ENCODE measurements at places on chromosomes 4 and X. TPM values are rescaled to one million over a fixed set of nuclear protein-coding genes. Genes with fewer than 3 reads are reported as not detected.

- peak; percentile 77 for DNase-seq
Measured at GRCh38 chrX:134572816-134573682, 85.2 kb downstream of the PLAC1 start.

DNA sequence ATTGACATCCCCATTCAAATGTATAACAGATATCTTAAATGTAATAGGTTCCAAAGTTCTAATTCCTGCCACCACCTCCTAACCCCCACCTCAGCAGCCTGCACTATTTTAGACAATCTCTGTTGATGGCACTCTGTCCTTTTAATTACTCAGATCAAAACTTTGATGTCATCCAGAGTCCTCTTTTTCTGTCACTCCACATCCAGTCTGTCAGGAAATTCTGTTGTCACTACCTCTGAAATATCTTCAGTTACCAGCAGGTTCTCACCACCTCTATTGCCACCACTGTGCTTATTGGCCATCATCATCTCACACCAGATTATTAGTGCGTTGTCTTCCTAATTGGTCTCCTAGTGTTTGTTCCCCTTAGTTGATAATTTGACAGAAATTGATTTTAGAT, 76.2 kb downstream of the PTPN13 start:
- DNase-seq: no peak

- no peak for DNase-seq
Measured at GRCh38 chr4:3294401-3295241, 1.8 kb downstream of the RGS12 start.

- DNase-seq: no peak
Measured at GRCh38 chrX:103073467-103073866, 9.5 kb upstream of the BEX1 start.

GRCh38 chr4:155705664-155706063, 39.0 kb downstream of the GUCY1A1 start:
- DNase-seq: no peak

DNA sequence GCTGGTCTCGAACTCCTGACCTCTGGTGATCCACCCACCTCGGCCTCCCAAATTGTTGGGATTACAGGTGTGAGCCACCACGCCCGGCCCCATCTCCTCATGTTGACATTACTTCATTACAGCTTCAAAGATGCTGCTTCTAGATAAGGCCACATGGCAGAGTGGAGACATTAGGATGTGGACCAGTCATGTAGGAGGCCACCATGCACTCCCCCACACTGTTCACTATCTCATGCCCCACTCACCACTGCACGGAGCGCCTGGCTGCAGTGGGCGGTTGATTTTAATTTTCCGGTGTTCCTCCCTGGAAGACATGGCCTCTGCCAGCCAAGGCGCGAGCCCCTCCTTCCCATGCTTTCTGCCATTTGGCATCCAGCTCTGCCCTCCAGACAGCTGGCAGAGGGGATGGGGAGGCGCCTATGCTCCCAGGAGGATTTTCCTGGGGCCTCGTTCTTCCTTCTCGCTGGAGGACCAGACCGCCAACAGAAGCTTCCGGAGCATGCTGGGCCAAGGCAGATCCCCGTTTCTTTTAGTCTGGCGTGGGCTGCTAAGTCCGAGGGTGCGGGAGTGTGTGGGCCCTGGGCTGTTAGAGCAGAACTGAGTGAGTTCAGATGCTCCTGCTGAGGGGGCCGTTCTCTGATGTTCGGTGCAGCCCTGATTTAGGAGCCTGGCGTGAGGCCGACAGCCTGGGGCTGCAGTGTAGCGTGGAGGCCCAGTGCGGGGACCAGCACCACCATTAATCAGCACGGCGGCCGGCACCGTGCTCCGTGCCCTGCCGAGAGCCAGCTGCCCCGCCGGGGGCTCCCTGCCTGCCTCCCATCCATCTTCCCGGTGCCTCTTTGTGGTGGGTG, 93.1 kb downstream of the SORCS2 start:
- DNase-seq: no peak

GRCh38 chrX:143869018-143869417, 14.9 kb upstream of the UBE2NL start:
- DNase-seq: no peak

RASL11B gene
- total RNA-seq: 0.21 TPM

ADH4 gene
- total RNA-seq: 0.10 TPM

MAGEC3 gene
- total RNA-seq: not detected

SASH3 gene
- total RNA-seq: 0.33 TPM

SPANXC gene
- total RNA-seq: not detected

ENPEP gene
- not detected for total RNA-seq

MAP3K15 gene
- 4.9 TPM for total RNA-seq

All from Panc1 (cell line).